BE2C (cell line): ENCODE measurements at places on chromosomes 7 and 10.

- no peak for DNase-seq
Observed at GRCh38 chr7:142689439-142690120, 59.7 kb upstream of the PRSS1 start.

DNA sequence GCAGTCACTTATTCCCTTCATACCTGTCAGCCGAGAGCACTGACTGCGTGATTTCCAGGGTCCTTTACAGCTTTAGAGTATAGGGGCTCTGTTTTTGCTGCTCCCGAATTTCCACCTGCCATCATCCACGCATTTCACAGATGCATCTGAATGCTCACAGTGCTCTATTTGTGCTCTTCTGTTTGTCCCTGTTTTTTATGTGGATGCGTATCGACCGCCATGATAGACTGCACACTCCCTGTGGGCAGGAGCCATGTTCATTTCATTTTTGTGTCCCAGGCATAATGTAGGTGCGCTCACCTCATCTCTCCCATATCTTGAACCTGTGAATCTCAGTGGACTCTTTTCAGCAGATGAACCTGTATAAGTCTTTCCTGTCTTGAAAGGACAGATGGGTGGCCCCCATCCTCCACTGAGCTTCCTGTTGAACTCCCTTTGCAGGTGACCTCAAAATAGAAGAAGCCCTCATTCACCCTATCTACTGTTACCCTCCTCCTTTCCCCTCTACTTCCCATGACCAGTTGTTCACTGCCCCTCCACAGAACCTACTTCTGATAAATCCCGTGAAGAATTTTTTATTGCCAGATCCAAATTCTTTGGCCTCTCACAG is 228.4 kb downstream of the CELF2 start:
- DNase-seq: no peak

GRCh38 chr7:40303996-40304395 is 169.2 kb downstream of the SUGCT start:
- no peak for DNase-seq

DNA sequence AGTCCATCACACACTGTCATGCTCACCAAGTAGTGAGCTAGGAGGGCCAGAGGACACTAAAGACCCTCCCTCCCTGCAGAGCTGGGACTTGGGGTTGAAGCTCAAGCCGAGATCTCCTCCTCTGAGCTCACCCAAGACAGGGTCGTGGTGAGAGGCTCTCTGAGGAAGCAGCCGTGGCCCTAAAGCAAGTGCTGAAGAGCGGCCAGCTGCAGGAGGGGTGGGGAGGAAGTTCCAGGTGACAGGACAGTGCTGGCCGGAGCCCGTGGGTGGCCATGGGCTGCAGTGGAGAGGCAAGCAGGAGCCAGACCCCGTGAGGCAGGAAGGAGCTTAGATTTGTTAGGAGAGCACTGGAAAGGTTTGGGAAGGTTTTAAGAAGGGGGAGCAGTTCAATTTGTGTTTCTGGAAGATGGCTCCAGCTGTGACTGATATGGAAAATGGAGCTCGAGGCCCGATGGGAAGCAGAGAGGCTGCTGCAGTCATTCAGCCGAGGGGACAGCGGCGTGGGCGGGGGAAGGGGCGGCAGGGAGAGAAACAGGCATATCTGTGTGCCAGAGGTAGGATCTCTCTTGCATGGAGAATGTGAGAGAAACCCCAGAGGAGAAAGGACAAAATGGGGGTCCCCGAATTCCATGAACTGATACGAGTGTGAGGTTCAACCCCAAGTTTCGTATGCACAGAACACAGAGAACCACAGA is 26.9 kb upstream of the DNAAF5 start:
- no peak for DNase-seq

DNA sequence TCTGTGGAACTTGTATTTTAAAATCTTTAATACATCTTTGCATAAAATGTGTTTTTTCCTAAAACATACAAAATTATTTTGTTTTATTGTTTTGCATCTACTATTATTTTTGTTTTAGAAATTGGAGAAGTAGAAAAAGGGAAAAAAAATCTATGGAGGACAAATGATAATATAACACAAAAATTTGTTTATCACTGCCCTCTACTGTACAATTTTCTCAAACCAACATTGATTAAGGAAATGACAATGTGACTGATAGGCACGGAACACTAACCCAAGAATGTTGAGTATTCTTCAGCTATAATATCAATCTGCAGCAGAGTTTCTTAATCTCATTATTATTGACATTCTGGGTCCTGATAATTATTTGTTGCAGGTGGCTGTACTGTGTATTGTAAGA is 9.5 kb upstream of the ING3 start:
- no peak for DNase-seq

DNA sequence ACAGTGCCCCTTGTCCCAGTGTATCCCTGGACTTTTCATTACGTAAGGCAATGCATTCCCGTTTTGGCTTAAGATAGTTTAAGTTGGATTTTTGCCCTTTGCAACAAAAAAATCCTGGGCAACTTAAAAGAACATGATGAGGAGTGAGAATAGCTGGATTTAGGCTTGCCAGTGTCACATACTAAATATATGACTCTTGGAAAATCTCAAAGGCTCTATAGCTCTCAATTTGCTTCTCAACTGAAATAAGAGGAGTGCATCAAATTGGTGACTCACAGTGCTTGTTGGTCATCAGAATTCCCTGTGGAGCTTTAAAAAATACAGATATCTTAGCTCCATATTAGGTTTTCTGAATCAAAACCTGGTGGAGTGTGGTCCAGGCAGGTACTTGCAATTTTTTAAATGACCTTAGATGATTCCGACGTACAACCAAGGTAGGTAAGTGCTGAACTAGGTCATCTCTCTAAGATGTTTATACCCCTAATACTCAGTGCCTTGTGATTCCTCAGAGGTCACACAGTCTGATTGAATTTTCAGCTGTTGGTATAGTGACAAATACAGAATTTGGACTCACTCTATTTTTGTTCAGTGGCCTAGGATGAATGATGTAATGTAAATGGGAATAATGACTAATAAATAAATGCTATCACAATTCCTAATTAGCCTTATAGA is 33.9 kb upstream of the ORC5 start:
- DNase-seq: no peak
